Mucosa of descending colon (tissue), 3 donors: ENCODE measurements at places on chromosomes 2 and 18. TPM values are rescaled to one million over a fixed set of nuclear protein-coding genes. Genes with fewer than 3 reads are reported as not detected.
A peak's percentile ranks its signal among the peaks of the same experiment; 100 is the strongest.

GRCh38 chr2:85952196-85952734, 63.5 kb upstream of the ST3GAL5 start:
- DNase-seq, result no peak

DNA sequence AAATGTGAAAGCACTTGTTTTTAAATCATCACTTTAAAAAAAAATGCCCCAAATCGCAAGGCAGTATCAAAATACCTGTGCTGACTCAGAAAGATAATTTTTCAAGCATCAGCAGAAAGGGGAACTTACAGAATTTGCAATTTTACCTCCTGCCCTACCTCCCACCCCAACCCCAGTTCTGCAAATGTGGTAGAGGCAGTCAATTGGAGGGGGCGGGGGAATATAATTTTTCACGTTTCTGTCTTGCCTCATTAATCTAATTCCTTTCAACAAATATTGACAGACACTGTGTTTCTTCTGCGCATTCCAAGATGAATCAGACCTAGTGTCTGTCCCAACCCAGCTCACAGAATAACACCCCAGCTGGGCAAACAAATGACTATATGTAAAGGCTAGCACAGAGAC, 76.8 kb downstream of the ALPK2 start:
- no peak for DNase-seq

DNA sequence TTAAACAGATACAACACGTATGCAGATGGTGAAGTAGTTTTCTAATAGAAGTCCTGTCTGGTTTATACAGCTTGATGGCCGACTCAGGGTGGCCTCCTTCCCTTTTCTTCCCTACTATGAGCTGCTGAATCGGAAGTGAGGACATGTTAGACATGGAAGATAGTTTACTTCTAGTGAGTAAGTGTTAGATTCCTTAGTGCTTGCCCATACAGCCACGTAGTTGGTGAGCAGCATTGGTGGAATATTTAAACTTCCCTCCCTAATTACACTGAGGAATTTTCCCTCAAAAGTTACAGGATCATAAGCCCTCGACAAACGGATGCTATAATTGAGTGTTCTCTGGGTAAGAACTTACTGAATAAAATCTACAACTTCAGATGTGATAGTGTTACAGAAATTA, 52.1 kb downstream of the RHBDD1 start:
- DNase-seq, result no peak

Gene FKBP1B
- total RNA-seq, result 14.7 TPM

- no peak for DNase-seq
Observed at GRCh38 chr2:74076074-74076470, 71.6 kb downstream of the BOLA3 start.

Gene DOK6
- total RNA-seq, result 0.12 TPM

DNA sequence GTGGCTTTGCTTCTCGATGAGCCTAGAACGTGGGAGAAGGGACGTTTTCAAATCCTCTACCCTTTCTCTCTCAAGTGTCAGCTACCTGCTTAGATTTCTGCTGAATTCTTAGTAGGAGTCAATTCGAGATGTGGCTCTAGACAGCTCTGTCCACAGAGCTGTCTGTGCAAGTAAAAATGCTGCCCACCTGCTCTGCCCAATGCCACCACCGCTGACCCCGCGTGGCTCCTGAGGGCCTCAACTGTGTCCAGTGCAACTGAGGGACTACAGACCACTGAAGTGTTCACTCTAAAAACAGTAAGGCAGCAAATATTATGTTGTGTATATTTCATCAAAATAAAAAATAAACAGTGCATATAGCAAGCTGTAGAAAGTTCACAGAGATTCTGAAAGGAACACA, 266.3 kb downstream of the ZNF516 start:
- DNase-seq, result no peak

GRCh38 chr2:116162395-116162794, 1652.1 kb upstream of the DDX18 start:
- DNase-seq, result no peak

DNA sequence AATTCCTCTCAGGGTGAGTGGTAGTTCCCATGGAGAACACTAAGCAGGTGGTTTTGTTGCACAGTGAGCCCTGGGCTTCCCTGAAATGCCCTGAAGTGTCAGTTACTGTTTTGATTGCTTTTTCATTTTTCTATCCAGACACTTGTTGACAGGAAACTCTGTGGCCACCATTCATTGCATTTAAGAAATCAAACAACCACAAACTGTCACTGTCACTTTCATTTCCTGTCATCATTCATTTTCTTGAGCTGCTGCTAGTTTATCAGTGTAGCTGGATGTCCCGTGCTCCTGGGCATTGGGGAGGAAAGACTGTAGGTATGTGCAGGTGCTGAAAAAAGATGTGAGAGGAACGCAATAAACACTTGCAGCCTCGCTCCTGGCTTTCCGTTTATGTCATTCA, 891.6 kb upstream of the ZEB2 start:
- DNase-seq, result no peak

GRCh38 chr2:210844016-210844415, 287.6 kb downstream of the CPS1 start:
- DNase-seq, result no peak

DNA sequence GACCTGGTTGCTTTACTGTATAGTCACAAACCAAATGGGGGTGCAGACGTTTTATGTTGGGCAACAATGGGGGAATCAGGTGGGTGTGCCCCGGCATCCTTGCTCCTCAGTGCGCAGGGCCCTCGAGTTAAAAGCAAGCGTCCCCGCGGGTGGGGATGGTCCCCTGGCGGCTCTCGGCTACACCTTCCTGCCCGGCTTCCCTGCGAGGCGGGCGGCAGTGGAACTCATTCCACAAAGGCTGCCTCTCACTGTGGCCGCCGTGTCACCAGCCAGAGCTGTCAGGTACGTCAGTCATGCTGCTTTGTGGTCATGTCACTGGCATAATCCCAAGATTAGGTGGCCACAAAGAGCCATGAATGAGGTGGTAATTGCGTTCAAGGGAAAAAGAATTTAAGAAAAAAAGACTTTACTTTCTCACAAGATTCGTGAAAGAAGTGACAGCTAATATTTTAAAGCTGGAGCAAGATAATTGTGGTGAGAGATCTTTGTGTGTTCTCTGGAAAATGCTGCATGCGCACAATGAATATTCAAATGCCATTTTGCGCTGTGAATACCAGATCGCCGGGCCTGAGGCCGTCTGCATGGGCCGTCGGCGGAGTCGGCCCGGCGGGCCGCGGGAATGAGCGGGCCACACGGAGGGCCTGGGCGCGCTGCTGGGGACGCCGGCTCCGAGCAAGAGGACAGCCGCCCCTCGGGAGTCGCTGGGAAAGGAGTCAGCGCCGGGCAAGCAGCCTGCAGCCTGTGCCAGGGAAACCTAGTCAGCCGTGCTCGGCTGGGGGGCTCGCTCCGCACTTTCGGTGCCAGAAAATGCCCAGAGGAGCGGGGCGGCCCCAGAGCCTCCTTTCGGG, 82.3 kb upstream of the LDLRAD4 start:
- peak; percentile 57 for DNase-seq

DNA sequence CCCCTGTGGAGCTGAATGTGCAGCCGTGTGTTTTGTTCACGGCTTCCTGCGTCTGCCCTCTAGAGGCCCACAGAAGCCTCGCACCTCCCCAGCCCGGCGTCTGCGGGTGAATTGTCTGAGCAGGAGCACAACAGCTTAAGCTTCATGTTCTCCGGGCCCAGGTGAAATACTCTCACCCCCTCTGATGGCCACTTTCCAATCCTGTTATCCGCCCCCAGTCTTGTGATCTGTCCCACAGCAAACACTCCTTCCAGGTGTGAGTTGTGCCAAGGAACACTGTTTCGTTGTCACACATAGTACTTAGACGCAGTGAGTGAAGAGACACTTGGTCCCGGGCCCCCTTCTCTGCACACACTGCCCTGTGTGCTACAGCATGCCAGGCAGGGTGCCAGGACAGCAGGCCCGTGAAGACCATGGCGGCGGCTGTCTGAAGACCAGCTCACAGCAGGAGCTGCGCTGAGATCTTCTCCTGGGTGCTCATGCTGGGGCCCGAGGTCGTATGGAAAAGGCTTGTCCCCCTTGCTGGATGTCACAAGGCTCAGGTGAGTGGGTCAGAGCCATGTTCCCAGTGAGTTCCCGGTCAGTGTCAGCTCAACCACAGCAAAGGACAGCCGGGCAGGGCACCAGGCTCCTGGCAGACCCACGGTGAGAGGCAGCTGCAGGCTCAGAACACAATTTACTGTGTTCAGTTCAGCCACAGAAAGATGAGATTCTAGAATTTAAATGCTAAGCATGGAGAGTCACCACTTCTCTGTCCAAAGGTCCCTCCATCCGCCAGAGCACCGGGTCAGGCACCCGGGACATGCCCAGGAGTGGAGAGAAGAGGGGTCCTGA, 6.8 kb upstream of the PXDN start:
- peak; percentile 45 for DNase-seq

DNA sequence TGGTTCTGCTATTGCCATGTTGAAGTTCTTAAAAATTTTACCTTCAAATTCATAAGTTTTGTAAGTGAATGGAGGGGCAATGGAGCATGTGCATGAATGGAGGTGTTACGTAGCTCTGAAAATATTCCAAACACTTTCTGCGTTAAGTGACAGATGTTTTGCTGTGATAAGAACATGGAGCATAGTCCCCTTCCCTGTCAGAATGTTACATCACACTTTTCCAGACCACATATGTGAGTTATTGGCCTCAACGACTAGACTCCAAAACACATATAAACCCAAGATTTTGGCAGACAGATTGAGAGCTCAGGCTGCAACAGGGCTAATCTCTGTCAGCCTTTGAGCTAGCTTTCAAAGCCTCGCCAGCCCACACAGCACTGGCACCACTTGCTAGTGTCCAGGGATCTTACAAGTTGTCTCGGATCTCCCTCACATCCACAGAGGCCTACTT, 27.2 kb upstream of the MFSD6 start:
- DNase-seq, result no peak

Gene STK11IP
- 42.0 TPM for total RNA-seq

GRCh38 chr2:82837588-82838304, 1621.3 kb downstream of the SUCLG1 start:
- DNase-seq, result no peak

- DNase-seq, result peak; percentile 49
Observed at GRCh38 chr2:160652236-160652635, 158.6 kb upstream of the RBMS1 start.

DNA sequence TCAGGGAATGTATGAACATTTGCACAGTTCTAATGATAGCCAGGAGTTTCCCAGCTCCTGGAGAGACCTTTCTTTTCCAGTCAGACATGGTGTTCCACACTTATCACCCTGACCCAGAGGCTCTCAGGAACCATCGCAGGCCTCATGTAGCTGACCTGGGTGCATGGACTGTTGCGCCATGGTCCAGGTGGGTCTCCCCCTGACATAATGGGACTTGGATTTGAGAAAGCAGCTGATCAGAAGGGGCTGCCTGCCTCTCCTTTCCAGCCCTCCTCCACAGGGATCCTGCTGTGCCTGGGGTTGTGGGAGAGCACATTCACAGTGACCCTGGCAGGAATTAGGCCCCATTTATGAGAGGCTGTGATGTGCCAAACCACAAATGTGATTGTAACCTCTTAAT, 133.4 kb upstream of the ALPP start:
- DNase-seq, result no peak

- no peak for DNase-seq
Observed at GRCh38 chr2:12821656-12822055, 104.9 kb downstream of the TRIB2 start.

Gene CHRND
- total RNA-seq, result not detected

GRCh38 chr18:35106013-35106844, 65.0 kb downstream of the MAPRE2 start:
- DNase-seq, result no peak

Gene LRRTM1
- 0.12 TPM for total RNA-seq

GRCh38 chr2:173963323-173963816, 1.8 kb downstream of the SP3 start:
- no peak for DNase-seq

Gene CTDP1
- 37.4 TPM for total RNA-seq

Gene TP53I3
- 121 TPM for total RNA-seq

GRCh38 chr2:42835577-42836371, 43.4 kb upstream of the HAAO start:
- DNase-seq, result no peak

Gene FBXO41
- total RNA-seq, result 2.9 TPM

DNA sequence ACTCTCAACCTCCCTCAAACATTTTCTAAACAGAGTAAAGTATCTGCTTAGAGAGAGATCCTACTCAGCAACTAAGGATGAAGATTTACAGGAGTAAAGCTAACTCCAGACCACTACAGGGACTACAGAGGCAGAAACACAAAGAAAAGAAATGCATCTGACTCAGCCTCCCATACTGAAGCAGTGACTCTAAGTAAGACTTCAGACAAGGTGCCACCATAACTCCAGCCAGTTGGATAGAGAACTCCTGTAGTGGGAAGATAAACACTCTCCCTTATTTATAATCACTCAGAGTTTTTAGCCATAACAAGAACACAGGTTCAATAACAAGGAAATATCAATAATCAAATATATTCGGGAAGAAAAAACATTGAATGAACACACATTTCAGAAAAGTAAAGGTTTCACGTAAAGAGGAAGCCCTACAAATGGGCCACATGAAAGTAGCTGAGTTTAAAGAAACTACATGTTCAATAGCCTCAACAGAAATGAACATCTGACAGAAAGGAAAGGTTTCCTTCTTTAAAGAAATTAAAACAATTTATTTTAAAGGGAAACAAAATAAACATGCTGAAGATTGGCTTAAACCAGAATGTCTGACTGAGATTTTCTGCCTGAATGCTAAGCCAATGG, 519.9 kb downstream of the KCNJ3 start:
- no peak for DNase-seq

- DNase-seq, result no peak
Observed at GRCh38 chr2:150584081-150584480, 96.6 kb upstream of the RND3 start.

DNA sequence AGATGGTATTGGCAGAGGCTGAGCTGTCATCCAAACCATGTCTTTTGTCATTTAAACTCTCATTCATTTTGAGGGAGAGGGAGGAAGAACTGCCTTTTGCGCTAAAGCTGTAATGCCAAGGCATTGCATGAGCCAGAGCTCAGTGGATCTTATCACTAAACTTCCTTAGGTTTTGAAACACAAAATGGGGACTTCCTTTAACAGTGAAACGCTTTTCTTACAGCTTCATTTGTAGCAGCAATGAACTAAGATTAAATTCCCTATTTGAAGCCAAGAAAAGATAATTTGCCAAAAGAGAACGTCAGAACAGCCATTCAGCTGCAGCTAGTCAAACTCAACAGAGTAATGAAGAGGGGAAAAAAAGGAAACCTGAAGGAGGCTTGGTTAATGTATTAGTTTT, 143.5 kb upstream of the MMADHC start:
- DNase-seq, result no peak

GRCh38 chr18:60053747-60054304, 154.0 kb downstream of the PMAIP1 start:
- DNase-seq, result peak; percentile 11
